SK-N-SH treated with all-trans-retinoic acid at 6 μM for 48 hours (cell line): ENCODE measurements at places on chromosomes 7 and 10.

- ATAC-seq = no peak
Observed at GRCh38 chr10:6044751-6045313, 17.3 kb downstream of the IL2RA start.

- ATAC-seq = no peak
Observed at GRCh38 chr7:32582036-32582435, 86.7 kb downstream of the AVL9 start.

- ATAC-seq = peak; percentile 10; the same call in 1 of the 3 replicates
Observed at GRCh38 chr10:80196950-80197315, 8.4 kb downstream of the ANXA11 start.

- no peak for ATAC-seq
Observed at GRCh38 chr10:30828680-30829079, 199.1 kb upstream of the LYZL2 start.

- ATAC-seq = no peak
Observed at GRCh38 chr7:73831834-73832651, 1.2 kb downstream of the CLDN4 start.
